ENCODE measurements at places on chromosomes 7 and 10.

- DNase-seq = no peak
Observed at GRCh38 chr7:42345478-42346299, 108.7 kb upstream of the GLI3 start.

- no peak for DNase-seq
Observed at GRCh38 chr7:45695249-45695995, 121.3 kb downstream of the ADCY1 start.

GRCh38 chr7:43535031-43535451 is 47.9 kb upstream of the STK17A start:
- DNase-seq = no peak

DNA sequence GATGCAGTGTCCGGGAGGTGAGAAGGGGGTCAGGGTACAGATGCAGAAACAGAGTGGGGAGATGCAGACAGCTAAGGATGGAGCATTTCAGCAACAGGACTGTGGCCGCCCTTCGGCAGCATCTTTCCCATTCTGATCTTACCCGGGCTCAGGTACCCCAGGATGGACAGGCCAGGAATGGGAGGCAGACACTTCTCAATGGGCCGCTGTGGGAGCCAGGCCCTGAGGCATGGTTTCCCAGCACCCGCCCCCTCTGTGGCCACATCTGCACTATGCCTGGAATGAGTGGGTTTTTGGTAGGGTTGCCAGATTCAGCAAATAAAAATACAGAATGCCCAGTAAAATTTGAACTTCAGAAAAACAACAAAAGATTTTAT is 105.2 kb upstream of the CTBP2 start:
- DNase-seq = no peak

DNA sequence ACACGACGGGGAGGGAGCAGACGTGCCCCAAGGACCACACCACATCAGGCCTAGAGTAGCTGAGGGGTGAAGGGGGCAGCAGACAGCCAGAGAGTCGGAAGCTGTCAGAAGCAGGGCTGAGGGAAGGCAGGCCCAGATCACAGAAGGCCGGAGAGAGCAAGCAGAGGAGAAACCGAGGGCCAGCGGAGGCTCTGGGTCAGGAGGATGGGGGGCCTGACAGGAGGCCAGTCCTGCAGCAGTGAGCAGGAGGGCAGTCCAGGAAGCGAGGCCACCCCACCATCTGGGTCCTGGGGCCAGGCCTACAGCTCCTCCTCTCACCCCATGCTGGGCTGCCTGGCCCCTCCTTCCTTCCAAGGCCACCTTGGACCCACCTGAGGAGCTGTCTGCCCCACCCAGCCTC is 20.3 kb downstream of the SLIT1 start:
- DNase-seq = no peak

GRCh38 chr7:74583630-74584029 is 73.9 kb upstream of the GTF2I start:
- no peak for DNase-seq

GRCh38 chr7:37208528-37208927 is 240.1 kb downstream of the ELMO1 start:
- DNase-seq = peak; percentile 94

- DNase-seq = no peak
Observed at GRCh38 chr10:71723311-71723710, 3.7 kb upstream of the C10orf105 start.

DNA sequence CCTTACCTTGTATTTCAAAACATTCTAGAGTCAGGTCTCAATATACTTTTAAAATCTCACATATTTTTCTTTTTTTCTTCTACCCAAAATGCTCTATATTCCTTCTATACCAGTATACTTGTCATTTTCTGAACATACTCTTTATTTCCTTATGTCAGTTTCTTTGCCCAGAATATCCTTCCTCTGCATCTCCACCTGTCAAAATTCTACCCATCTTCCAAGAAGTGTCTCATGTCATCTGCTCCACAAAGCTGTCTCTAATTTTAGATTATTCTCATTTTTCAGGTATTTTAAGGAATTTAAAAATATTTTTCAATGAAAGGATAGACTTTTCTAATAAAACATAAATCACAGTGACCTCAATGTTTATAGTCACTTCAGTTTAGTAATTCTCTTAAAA is 328.0 kb upstream of the SMIM30 start:
- DNase-seq = no peak

DNA sequence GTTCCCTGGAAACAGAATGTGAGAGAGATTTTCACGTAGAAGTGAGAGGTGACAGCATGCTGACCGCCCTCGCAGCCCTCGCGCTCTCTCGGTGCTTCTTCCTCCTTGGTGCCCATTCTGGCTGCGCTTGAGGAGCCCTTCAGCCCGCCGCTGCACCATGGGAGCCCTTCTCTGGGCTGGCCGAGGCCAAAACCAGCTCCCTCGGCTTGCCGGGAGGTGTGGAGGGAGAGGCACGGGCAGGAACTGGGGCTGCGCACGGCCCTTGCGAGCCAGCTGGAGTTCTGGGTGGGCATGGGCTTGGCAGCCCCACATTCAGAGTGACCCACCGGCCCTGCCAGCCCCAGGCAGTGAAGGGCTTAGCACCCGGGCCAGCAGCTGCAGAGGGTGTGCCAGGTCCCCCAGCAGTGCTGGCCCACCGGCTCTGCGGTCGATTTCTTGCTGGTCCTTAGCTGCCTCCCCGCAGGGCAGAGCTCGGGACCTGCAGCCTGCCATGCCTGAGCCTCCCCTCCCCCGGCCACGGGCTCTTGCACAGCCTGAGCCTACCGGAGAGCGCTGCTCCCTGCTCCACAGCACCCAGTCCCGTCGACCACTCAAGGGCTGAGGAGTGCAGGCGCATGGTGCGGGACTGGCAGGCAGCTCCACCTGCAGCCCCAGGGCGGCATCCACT is 888.7 kb upstream of the ZWINT start:
- no peak for DNase-seq

DNA sequence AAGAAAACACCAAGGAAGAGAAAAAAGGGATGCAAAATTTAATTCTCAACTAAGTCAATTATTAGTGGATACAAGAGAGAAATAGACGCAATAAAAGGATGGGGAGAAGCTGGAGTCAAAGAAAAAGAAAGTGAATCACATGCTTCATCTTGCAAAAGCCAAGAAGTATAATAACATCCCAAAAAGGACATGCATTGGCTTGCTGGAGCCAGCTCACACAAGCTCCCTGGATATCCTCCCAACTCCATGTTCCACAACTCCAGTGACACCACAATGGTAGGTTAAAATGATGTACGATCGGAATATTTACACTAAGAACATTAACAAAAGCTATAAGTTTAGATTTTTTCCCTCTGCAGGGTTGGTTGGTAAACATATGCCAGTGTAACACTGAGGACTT is 72.4 kb downstream of the MACC1 start:
- DNase-seq = no peak

GRCh38 chr7:28346676-28347363 is 65.5 kb upstream of the CREB5 start:
- no peak for DNase-seq

DNA sequence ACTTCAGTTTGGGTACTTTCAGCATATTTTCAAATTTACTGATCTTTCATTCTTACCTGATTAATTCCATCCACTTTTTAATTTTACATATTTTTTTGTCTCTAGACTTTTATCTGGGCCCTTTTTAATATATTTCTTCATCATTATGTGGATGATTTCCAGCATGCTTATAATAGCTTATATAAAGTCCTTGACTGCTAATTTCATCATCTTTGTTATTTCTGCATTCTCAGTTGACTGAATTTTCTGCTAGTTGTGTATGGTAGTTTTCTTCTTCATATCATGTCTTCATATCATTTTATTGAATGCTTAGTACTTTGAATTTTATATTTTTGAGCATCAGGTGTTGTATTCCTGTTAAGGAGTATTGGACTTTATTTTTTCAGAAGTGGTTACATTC is 39.6 kb downstream of the STAM start:
- DNase-seq = no peak

DNA sequence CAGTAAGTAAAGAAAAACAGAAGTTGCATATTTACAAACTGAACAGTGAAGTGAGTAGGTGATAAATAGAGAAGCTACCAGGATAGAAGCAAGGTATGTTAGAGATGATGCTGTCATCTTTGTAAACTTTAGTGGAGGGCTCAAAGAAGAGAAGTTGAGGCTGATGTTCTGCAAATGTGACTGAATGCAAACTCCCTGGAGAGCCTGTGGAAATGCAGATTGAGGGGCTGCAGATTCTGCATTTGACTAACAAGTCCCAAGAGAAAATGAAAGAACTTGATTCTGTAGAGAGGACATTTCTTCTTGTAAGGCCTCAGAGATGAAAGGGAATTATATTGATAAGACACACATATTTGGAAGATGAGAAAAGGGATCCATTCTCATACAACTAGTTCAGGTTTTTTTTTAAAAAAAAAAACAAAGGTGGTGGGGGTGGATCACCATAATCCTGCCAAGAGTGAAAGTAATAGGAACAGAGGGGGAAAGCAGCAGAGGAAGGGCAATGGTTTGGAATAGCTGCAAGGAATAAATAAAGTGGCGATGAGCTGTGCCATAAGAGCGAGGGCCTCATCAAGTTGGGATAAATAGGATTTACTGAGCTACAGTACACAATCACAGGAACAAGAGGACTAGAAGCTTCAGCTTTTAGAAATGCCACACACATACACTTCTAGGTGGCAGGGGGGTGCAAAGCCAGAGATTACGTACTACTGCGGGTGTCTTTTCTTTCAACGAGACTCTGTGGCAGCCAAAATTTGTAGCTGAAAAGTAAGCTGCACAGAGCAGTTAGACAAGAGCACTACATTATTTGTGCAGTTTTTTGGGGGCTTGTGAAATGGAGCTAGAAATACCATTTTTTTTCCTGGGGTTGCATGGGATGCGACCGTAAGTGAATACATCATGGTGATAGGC is 778.5 kb downstream of the NRG3 start:
- DNase-seq = peak; percentile 30

- no peak for DNase-seq
Observed at GRCh38 chr7:1644341-1645070, 25.6 kb upstream of the ELFN1 start.

- DNase-seq = peak; percentile 78
Observed at GRCh38 chr7:85186083-85186520, 754 bp downstream of the SEMA3D start.

GRCh38 chr7:5774136-5774535 is 7.3 kb downstream of the RNF216 start:
- no peak for DNase-seq

DNA sequence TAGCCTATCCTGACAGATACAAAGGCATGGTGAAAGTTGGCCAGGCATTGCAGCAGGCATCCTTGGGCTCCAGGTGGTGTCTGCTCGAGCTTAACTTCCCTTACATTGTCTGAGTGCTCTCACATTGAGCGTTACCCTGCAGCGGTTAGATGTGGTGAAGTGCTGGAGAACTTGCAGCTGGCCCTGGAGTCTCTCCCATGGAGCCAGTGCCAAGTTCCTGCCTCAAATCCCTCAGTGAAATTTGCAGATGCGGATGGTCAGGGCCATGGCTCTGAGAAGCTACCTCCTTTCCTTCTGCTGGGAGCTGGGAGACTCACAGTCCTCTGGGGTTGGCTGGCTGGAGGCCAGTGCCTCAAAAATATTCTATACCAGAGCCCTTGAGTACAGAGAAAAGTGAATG is 3.3 kb upstream of the ZNF746 start:
- no peak for DNase-seq

- no peak for DNase-seq
Observed at GRCh38 chr10:84335516-84335915, 7.1 kb downstream of the CCSER2 start.

DNA sequence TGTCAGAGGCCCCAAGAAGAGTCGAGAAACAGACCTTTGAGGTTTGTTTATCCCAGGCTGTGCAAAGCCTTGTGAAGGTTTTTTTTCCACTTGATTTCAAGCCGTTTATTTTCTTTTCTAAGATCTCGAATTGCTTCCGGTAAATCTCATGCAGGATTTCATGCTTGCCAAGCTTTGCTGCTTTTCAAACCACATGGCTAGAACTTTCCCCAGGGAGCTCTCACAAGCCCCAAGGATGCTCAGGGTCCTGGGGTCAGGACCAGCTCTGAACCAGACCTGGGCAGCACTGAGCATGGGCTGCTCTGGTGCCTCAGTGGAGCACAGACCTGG is 48.0 kb upstream of the AQP1 start:
- DNase-seq = no peak

DNA sequence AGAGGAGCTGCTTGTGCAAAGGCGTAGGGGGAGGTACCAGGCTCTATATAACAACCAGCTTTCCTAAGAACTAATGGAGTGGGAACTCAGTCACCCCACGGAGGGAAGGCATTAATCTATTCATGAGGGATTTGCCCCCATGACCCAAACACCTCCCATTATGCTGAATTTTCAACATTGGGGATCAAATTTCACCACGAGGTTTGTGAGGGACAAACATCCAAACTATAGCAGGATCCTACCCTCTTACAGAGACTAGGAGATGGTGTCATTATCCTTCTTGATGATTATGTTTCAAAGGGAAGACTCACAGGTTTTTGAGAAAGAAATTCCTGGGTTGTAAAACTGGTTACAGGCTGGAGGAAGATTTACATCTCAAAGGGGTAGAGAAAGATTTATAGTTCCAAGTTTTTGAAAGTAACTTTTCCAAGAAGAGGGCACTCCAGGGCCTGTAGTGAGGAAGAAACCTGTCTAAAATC is 295.0 kb upstream of the DKK1 start:
- no peak for DNase-seq

DNA sequence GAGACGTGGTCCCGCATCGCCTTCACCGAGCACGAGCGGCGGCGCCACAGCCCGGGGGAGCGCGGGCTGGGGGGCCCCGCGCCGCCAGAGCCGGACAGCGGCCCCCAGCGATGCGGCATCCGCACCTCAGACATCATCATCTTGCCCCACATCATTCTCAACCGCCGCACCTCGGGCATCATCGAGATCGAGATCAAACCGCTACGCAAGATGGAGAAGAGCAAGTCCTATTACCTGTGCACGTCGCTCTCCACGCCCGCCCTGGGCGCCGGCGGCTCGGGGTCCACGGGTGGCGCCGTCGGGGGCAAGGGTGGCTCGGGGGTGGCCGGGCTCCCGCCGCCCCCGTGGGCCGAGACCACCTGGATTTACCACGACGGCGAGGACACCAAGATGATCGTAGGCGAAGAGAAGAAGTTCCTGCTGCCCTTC is 737 bp downstream of the CNNM2 start:
- DNase-seq = peak; percentile 22

GRCh38 chr7:96968981-96969380 is 36.4 kb upstream of the DLX6 start:
- no peak for DNase-seq

DNA sequence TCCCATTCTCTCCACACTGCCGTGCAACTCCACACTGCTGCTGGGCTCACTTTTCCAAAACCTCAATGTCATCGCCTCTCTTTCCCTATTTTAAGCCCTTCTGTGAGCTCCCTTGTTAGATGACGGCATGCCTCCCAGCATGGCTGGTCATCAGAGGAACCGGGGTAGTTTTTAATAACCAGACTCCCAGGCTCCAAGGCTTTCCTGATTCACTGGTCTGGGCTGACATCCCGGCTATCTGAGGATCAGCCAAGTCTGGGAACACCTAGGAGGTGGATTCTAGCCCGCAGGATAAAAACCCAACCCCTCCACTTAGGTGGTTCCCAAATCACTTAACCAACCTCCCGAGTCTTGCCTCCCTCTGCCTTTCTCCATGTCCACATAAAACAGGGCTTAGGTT is 295.4 kb upstream of the FZD8 start:
- no peak for DNase-seq
